ENCODE measurements at places on chromosomes 11 and 22.

- no peak for DNase-seq
Observed at GRCh38 chr11:18849406-18849805, 57.8 kb upstream of the PTPN5 start.

DNA sequence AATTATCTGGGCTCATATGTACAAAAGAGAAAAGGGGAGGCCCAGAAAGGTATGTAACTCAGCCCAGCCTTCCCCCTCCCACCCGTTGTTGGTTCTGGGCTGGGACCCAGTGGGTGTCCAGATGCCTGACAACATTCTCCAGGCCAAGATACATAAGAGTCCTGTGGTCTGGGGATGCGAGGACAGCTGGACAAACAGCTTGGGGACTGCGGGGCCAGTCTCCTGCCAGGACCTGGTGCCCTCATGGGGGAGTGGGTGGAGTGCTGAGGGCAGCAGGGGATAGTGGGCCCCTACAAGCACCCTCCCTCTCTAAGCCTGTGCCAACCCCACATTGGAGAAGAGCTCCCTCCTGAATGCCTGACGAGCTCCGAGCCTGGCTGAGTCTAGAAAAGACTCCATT is 3.5 kb upstream of the SLC22A6 start:
- no peak for DNase-seq

DNA sequence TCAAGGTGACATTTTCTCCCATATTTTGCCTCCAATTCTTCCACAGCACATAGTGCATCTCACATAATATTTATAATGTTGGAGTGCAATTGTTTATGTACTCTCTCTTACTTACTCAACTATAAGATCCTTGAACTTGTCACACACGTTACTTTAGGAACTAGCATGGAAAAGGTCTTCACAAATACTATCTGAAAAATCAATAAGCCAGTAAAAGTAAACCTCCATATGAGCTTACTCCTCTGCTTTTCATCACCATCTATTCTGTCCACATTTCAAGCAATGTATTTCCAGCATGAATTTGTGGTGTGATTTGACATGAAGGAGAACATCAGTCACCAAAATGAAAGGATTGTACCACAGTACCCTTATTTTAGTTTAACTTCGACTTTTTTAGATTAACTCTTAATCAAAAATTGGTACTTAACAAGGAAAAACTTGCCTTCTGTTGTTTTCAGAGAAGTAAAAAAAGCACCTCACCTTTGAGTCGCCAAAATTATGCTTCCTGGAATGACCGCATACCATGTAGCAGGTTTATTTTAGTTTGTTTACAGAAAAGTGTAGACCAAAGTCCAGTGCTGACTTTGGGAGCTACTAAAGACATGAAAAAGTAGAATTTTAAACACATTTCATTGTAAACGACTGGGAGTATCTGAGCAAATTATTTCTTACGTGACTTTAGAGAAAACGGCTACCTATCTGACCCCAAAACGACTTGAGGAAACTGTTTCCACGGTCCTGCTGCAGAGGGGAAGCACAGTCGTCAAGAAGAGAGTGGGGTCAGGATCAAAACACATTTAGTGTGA is at the start of gene SLC22A9:
Gene SLC22A9 (plus strand): TSS at position 621 of the 806 bp plus-strand sequence. CDS start 272 bp downstream, outside the sequence.
- DNase-seq, result no peak

DNA sequence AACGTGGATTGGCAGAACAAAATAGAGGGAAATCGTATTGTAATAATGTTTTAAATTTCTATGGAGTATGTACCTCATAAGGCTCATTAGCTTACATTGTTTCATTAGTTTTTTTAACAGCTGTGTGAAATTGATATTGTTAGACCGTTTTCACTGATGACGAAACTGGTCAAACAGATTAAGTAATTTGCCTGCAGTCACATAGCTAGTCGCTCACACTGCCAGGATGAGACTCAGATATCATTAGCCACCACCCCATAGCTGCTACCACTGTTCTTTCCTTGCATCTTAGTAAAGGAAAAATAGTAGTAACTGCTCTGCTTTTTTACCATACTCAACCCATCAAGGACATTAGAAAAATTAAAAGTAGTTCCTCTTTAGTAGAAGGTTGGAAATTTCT is 64.0 kb downstream of the DKK3 start:
- DNase-seq, result no peak

- DNase-seq, result no peak
Observed at GRCh38 chr11:35163702-35164496, 24.9 kb downstream of the CD44 start.

DNA sequence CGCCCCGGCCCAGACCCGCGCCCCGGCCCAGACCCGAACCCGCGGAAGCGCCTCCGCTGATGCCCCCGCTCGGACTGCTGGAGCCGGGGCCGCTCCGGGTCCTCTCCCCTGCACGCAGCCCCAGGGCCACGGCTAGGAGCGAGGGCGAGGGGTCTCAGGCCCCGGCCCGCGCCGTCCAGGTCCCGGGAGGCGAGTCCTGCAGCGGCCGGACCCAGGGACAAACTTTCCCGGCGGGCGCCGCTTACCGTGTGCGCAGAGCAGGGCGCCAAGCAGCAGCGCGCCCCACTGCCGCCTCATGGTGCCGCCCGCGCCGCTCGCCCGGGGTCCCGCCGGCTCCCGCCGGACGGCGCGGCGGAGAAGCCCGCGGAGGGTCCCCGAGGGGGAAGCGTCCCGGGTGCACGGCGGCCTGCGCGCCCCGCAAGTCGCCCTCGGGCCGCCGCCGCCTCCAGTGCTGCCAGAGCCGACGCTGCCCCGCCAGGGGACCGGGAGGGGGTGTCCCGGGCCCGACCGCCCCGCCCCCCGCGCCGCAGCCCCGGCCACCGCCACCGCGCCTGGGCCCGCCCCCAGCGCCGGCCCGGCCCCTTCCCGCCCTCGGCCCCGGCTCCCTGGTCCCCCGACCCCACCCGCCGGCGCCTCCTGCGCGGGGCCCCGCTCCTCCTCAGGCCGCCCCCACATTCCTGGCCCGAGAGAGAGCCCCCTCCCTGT is at the start of gene LRP4:
Gene LRP4 (minus strand): TSS at position 468 of the 705 bp plus-strand sequence. CDS start 171 bp downstream, at position 297.
- DNase-seq, result no peak

DNA sequence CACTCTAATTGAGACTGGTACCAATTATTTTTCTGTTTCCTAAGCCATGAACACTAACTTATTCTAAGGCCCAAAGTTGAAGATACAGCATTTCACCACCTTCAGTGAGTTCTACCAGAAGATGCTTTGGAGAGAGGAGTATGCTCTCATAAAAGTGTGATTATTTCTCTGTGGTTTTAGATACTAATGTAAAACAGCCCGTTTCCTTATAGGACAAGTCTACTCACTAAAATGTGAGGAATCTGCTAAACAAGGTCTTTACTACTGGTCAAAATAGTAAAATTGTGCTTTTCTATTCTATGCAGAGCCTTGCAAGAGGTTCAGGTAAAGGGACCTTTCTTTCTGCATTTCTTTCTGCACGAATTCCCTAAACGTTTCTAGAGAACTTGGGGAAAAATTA is 2.4 kb downstream of the LGR4 start:
- no peak for DNase-seq

DNA sequence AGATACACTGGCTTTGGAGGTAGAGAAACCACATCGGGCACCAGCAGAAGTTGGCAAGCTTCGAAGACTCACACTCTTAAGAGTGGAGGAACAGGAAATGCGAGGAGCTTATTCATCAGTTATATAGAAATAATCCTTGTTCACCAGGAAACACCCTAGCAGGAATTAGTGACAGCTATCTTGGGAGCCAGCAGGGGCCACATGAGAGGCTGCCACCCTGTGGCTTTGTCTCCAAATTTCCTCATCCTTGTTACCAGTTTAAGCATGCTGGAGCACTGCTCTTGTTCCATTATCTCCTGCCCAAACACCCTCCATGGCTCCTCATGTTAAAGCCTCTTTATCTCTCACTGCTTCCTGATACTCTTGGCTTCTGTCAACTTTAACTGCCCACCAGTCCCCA is 131.0 kb downstream of the PLEKHA7 start:
- no peak for DNase-seq

DNA sequence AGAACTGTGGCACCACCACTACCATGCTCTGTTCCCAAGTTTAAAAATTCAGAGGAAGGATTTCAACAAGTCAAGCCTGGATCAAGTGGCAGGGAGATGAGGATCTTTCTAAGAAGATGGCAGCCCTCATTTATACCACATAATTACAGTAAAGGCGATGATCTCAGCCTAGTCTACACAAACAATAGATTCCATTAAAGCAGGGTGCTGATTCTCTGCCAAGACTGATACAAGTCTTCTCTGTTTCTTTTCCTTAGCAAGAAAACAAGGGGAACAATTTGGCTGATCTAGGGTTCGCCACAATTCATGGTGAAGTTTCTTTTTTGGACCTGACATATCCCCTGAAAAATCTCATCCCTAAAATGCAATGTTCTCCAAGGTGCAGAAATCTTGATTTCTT is 73.9 kb downstream of the PPFIBP2 start:
- no peak for DNase-seq

DNA sequence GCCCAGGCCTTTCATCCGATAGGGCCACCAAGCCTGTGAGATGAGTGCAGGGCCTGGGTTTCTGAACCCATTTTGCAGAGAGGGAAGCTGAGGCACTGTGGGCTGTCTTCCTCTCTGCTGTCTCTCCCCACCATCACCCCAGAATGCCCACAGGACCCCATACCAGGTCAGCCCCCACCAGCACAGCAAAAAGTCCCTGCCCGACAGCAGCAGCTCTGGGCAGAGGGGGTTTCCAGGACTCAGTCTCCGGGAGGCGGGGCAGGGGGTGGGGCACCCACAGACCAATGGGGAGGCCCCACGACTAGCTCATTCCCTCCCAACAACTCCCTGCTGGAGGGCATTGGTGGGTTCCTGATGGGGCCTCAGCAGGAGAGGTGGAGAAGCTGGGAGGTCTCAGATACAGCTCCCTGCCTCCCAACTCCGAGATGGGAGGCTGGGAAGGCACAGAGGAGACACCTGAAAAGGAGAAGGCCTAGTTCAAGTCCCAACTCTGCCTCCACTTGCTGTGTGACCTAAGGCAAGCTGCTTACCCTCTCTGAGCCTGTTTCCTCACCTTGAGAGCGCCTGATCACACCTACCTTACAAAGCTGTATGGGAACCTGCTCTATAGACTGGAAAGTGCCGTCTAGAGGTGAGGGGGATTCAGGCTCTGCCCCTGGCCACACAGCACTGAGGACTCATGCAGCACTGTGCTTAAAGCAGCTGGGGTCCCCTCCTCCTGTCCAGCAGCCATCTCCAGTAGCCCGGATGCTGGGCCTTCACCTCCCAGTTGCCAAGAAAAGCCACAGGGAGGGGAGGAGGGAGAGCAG is 3.5 kb downstream of the CBX7 start:
- DNase-seq, result no peak

- DNase-seq, result no peak
Observed at GRCh38 chr11:90192869-90193582, 29.8 kb downstream of the CHORDC1 start.

- no peak for DNase-seq
Observed at GRCh38 chr11:134607963-134608750, 196.1 kb upstream of the B3GAT1 start.

GRCh38 chr22:49276567-49276966 is 551.1 kb downstream of the BRD1 start:
- DNase-seq, result no peak

- DNase-seq, result no peak
Observed at GRCh38 chr11:70005107-70005818, 72.9 kb upstream of the ANO1 start.

- DNase-seq, result no peak
Observed at GRCh38 chr11:82305123-82305522, 428.5 kb downstream of the FAM181B start.

DNA sequence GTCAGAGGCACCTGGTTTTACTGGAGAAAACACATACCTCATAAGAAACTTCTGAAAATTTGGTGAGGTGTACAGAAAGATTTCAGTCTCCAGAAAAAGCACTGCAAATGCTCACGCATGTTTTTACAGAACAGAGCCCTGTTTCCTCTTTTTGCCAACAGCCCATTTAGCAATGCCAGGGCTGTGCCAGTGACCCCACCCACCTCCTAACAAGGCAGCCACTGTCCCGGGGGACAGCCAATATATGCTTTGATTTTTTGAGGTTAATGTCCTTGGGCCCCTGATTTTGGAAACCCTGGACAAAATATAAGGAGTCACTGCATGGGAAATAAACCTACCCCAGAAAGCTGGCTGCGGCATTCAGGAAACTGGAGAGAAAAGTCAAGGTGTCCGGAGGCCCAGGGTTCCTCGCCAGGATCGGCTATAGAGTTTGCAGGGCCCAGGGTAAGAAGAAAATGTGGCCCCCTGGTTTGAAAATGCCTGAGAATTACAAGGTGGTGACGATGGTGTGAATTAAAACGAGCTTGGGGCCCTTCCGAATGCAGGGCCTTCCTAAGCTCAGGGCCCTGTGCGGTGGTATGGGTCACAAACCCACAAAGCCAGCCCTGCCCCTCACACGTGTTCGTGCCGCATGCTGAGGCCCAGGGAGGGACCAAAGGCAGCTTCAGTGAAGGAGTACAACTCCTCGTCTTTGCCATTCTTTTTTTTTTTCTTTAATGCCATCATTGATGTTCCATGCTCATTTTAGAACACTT is 71.1 kb upstream of the WNT7B start:
- no peak for DNase-seq

DNA sequence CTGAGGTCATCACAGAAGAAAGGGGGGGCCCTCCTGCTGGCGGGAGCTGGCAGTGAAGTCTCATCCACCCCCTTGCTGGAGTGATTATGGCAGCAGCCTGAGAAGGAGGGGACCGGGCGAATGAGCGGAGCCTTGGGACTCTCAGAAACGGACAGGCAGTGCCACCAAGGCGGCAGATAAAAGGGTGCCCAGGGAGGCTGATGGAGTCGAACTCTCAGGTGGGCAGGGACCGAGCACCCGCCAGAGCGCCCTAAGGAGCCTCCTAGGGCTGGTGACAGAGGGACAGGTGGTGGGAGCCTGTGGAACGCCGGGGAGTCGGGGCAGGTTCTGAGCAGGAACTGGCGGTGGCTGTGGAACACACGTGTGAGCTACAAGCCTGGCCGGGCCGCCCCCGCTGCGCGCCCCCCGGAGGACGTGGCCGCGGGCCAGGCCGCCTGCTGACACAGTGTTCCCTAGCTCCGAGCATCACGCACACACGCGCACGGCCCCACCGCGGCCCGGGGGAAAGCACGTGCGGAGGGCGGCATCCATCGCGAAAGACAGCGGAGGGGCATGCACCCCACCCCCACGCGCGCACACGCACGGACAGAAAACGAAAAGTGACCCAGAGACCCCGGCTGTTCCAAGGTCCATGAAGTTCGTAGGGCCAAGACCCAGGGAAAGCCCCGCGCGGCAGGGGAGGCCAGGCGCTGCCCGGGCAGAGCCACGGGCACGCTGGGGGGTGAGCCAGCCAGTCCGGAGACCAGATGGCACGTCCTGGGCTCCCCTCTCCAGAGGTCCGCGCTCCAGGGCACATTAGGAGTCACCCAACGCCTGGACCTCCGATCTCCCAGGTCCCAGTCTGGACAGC is 1.0 kb downstream of the VWCE start:
- peak; percentile 28 for DNase-seq

GRCh38 chr22:27022896-27023361 is 365.5 kb downstream of the MIAT start:
- DNase-seq, result no peak
